RCC 7860 (cell line): ENCODE measurements at places on chromosomes 12 and 14.
A peak's percentile ranks its signal among the peaks of the same experiment; 100 is the strongest.

DNA sequence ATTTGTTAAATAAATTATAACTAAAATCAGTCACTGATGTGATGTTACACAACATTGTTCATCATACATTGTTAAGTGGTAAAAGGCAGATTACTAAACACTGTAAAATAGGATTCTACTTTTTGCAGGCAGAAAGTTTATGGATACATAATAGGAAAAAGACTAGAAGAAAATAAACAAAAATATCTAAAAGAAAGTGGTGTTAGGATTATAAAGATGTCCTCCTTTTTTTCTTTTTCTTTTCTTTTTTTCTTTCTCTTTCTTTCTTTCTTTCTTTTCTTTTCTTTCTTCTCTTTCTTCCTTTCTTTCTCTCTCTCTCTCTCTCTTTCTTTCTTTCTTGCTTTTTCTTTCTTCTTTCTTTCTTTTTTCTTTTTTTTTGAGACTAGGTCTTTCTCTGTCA lies 39.6 kb upstream of the HELB start:
- no peak for DNase-seq

GRCh38 chr12:77324763-77325468 lies 259.5 kb upstream of the E2F7 start:
- peak; percentile 26 for DNase-seq

- DNase-seq, result no peak
These were observed 62.7 kb downstream of the RBM19 start for GRCh38 chr12:113903381-113903863.

- DNase-seq, result no peak
These were observed 65.6 kb upstream of the FLRT2 start for GRCh38 chr14:85464135-85464895.

DNA sequence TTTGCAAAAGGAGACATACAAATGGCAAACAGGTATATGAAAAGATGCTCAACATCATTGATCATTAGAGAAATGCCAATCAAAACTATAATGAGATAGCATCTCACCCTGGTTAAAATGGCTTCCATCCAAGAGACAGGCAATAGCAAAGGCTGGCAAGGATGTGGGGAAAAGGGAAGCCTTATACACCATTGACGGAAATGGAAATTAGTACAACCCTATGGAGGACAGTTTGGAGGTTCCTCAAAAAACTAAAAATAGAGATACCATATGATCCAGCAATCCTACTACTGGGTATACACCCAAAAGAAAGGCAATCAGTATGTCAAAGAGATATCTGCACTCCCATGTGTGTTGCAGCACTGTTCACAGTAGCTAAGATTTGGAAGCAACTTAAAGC lies 17.3 kb upstream of the CKAP4 start:
- no peak for DNase-seq

- DNase-seq, result no peak
These were observed 137.0 kb downstream of the MED13L start for GRCh38 chr12:116140529-116140928.

DNA sequence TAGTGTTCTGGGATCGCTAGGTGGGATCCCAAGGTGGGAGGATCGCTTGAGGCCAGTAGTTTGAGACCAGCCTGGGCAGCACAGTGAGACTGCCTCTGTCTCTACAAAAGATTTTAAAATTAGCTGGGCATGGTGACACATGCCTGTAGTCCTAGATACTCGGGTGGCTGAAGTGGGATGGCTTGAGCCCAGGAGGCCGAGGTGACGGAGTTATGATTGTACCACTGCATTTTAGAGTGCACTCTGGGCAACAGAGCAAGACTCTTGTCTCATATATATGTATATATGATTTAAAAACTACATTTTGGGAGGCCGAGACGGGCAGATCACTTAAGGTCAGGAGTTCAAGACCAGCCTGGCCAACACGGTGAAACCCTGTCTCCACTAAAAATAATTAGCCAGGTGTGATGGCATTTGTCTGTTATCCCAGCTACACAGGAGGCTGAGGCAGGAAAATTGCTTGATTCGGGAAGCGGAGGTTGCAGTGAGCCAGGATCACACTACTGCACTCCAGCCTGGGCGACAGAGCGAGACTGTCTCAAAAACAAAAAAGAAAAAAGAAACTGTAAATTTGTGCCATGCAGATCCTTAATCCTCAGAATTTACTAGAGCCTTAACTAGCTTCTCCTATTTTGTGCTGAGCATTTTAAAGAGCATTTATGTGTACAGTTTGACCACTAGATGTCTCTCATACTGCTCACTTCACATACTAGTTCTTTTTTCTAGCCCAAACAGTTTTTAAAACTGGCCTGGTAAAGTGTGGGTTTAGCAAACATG lies 114.8 kb downstream of the MON2 start:
- peak; percentile 60 for DNase-seq

- no peak for DNase-seq
These were observed 189.7 kb downstream of the FSCB start for GRCh38 chr14:44317441-44317746.

DNA sequence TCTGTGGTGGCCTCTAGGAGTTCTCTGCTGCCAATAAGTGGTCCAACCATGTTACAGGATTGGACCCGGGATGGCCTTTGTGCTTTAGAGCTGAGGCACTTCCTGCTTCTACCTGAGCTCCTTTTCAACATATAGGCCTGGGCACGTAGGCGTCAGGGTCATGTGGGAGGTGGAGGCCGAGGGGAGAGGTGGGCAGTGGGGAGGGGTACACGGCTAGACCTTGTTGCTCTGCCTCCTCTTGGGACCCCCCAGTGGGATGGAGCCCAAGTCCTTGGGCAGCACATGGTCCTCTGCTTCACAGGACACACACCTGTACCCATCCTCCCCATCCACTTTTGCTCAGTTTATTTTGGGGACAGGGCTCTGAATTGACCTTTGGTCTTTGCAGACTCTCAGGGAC lies 7.4 kb downstream of the RBP5 start:
- no peak for DNase-seq

GRCh38 chr14:74616507-74616906 lies 4.5 kb upstream of the LTBP2 start:
- DNase-seq, result peak; percentile 79
